ENCODE measurements at places on chromosomes 13 and 19.

- no peak for DNase-seq
These were observed 350.2 kb downstream of the IRS2 start for GRCh38 chr13:109436055-109436622.

DNA sequence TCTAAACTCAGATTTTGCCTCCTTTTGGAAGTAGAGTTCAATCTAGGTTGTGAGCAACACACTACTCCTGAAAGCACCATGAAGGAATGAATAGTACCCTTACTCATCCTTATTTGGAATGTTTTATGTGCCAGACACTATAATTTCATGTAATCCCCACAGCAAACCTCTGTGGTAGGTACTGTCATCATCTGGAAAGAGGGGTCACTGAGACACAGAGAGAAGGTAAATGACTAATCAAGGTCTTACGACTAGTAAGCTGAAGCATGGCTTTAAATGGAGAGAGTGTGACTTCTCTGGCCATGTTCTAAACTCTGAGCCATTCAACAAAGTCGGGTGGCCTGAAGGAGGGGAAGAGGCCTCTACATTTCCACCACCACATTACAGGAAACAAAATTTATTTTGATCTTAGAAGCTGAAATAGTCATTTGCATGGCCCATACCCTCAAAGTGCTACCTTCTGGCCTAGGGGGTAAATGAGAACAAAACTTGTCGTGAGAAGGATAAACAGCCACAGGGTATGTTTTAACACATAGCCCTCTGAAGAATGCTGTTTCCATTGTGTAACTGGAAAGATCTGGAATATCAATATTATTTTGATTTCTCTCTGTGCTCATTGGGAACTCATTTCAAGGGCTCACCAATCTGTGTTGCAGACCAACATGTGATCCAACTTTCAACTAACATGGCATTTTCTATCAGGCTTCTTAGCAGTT is 180.8 kb upstream of the RFC3 start:
- no peak for DNase-seq

GRCh38 chr19:3366753-3367627 is 607 bp downstream of the NFIC start:
- peak; percentile 24 for DNase-seq

DNA sequence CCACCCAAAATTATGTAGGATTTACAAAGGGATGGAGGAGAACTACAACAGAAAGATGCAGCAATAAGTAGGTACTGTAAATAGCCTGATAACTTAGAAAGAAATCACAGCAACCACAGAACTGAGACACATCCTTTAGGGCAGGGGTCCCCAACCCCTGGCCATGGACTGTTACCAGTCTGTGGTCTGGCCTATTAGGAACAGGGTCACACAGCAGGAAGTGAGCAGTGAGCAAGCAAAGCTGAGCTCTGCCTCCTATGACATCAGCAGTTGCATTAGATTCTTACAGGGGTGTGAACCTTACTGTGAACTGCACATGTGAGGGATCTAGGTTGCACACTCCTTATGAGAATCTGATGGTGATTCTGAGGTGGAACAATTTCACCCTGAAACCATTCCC is 997.6 kb downstream of the DIAPH3 start:
- no peak for DNase-seq

GRCh38 chr13:77522444-77522843 is 13.1 kb upstream of the SCEL start:
- DNase-seq: no peak
